Fibroblast of mammary gland (primary cell): ENCODE measurements at places on chromosomes 5 and 9.

- DNase-seq = peak; percentile 54
These were observed 93.3 kb upstream of the MAP1B start for GRCh38 chr5:72013766-72014624.

DNA sequence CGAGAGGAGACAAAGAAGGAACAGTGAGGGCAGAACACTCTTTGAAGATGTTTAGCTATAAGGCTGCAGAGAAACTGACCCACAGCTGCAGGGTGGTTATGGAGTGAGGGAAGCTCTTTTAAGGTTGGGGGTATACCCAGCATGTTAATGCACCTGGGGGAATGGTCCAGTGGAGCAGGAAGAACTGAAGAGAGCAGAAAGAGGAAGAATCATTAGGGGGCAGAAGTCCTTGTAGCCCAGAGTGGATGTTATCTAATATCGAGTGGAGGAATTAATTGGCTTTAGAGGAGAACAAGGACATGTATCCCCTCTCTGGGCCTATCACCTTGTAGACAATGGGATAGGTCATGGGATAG is 7.7 kb downstream of the IL4 start:
- no peak for DNase-seq

- DNase-seq = no peak
These were observed 568.0 kb downstream of the MTRR start for GRCh38 chr5:8436924-8437323.

DNA sequence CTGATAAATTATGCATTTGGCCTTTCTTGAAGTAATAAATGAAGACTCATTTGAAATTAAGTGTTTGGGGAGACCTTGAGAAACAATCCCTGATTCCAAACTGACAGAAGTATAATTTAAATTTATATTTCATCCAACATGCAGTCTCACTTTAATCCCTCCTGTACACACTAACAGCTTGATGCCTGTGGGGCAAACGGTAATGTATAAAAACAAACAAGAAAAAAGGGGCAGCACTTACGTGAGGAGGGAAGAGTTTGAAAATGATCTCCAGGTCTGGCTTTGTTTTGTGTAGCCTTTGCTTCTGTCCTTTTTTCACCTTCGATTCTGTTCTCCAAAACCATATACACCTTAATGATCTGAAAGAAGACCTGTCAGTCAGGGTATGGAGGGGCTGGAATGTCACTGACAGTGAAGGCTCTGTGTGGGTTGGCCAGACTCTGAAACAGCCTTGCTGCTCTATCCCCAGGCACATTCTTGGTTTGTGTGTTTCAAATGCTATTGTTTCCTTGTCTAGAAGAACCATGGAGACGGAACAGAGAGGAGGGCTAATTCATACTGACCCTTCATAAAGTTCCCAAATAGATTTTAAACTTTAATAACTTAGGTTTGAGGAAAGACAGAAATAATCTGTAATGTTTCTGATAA is 338.2 kb upstream of the WWC1 start:
- no peak for DNase-seq

DNA sequence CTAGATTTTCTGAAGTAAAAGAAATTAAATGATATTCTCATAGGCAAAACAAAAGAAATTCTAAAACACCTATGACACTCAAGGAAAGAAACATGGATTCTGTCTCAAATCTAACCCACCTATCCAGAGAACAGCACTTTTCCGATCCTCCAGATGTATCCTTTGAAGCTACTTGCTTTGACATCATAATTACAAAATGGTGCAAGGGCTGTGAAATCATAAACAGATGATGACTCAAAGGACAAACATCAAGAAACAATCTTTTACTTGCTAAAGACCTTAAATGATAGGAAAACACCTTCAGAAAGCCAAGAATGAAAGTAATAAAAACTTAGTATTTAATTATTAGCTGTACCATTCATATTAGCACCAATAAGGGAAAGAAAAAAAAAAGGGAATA is 202.6 kb downstream of the DENND1A start:
- peak; percentile 41 for DNase-seq

DNA sequence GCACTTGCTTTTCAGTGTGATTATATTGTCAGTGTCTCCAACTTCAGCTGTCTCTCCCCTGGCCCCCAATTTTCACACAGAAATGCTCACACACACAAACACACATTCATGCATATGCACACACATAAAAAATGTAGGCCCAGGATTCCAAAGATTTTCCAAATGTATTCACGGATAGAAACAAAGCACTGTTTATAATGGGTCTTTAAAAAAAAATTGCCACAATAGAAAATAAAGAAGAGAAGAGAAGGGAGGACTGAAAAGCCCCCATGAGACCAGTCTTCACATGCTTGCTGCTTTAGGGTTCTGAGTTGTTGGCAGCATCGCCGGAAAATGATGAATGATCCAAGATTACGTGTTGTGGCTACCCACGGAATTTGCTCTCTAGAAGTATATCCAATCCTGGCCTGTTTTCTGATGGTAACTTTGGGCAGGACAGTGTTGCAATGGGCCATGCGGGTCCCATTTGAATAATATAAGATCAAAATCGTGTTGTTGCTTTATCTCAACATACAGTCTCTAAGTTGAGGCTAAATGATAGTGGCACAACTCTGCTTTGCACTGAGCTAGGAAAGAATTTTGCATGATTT is 36.2 kb upstream of the ACO1 start:
- DNase-seq = peak; percentile 23

DNA sequence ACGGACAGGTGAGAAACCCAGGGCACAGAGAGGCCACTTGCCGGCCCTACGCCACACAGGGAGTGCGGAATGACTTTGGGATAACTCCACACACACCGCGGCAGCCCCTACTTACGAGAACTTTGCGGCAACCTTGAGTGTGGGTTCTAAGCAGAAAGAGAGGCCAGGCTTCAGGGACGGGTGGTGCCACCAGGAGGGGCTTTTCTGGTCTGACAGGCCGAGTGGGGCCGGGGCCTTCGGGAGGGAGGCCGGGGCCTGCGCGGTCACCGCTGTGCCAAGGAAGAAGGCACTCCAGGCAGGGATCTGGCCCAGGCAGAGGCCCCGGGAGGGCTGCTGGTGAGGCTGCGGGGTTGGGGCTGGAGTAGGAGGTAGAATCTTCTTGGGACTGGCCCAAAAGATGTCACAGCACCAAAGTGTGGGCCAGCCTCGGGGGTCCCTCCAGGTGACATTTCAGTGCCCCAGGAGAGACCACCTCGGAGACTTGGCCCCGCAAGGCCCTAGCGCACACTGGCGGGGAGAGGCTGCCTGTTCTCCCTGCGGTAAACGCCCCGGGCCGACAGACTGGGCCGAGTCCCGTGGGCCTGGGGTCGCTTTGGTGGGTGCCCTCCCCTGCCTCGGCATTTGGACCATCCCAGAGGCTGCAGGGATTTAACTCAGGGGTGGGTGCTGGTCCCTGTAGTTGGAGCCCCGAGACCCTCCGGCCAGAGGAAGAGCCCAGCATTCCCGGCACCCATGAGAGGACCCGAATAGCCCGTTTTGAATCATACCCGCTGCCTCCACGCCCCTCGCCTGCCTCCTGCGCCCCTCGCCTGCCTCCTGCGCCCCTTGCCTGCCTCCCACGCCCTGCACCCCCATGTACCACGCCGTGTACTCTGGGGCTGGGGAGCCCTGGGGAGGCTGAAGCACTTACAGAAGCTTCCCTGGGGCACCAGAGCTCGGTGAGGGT is 9.0 kb upstream of the RNU6ATAC start:
- DNase-seq = no peak

DNA sequence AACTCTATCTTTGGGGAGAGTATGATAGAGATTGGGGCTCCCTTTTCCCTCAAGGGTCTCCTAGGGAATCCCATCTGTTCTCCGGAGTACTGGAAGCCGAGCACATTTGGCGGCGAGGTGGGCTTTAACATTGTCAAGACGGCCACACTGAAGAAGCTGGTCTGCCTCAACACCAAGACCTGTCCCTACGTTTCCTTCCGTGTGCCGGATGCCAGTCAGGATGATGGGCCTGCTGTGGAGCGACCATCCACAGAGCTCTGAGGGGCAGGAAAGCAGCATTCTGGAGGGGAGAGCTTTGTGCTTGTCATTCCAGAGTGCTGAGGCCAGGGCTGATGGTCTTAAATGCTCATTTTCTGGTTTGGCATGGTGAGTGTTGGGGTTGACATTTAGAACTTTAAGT is 21.5 kb downstream of the PTGS1 start:
- no peak for DNase-seq

- DNase-seq = no peak
These were observed 20.9 kb upstream of the ASPN start for GRCh38 chr9:92503156-92503555.

DNA sequence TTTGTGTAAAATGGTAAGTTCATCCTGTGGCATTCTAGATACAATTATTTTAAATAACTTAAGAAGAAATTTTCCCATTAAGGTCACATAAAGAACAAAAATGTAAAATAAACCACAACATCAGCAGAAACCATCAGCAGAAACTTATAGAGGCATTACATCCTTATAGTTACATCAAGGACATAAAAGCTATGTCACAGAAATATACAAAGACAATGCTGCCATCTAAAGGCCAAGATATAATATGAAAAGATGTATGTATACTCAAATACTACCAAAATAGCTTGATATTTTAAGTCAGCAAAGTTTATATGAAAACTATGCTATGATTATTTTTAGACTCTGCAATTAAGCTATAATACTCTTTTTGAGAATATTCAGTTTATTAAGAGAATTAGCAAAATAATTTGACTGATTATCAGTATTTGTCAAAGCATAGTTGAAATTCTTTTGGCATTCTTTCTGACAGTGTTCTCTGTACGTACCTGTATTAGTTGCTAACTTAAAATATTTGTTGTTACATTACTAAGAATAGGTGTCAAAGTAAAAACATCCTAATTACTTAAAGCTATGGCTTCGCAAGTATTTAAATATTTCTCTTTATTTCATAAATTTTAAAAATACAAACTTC is 36.2 kb downstream of the FBXL17 start:
- DNase-seq = peak; percentile 62

DNA sequence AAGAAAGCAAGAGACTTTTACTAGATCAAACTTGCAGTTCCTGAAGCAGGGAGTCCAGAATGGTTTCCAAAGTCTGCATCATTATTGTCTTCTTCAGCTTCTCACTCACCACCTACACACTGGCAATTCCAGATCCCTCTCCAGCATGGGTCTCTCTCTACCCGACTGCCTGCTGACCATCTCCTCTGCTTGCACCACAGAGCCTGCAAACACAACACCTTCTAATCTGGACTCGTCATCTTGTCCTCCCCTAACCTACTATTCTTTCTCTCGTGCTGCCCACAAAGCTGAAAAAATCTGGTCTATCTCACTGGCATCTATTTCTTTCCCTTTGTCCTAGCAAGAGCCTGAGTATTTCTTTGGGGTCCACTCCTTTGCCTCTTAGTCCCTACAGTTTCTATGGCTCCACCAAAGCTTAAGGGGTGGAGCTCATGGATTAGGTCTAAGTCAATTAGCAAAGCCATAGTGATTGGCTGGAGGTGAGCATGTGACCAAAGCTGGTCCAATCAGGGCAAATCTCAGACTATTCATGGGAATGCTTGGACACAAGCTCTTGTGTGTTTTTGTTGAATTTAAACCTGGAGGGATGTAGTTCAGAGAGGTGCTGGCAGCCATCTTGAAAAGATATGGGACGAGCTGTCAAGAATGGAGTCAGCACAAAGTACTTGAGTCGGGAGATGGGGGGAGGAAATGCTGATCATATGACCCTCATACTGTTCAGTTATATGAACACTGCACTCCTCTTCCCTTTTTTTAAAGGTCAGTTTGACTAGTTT is 63.5 kb downstream of the GALNT12 start:
- no peak for DNase-seq

GRCh38 chr5:40623480-40624420 is 56.0 kb upstream of the PTGER4 start:
- no peak for DNase-seq

DNA sequence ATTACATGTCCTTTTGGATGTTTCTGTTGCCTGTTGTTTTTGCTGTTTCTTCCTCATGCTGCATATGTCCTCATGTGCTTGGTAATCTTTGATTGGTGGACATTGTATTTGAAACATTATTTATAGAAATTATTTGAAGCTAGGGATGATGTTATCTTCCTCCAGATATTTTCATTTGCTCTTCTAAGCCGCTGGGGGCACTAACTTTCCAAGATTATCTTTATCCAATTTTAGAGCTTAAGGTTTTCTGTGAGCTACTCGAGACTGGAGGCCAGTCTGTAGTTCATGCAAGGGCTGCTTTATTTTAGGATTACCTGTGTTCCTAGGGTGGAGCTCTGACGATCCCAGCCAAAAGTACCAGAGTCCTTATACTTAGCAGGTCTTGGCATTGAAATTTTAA is 40.9 kb downstream of the STX17 start:
- DNase-seq = no peak

DNA sequence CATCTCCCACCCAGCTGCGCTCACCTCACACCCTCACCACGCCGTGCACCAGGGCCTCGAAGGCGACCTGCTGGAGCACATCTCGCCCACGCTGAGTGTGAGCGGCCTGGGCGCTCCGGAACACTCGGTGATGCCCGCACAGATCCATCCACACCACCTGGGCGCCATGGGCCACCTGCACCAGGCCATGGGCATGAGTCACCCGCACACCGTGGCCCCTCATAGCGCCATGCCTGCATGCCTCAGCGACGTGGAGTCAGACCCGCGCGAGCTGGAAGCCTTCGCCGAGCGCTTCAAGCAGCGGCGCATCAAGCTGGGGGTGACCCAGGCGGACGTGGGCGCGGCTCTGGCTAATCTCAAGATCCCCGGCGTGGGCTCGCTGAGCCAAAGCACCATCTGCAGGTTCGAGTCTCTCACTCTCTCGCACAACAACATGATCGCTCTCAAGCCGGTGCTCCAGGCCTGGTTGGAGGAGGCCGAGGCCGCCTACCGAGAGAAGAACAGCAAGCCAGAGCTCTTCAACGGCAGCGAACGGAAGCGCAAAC is 1.1 kb downstream of the POU4F3 start:
- DNase-seq = no peak

- DNase-seq = no peak
These were observed 18.7 kb upstream of the MARCHF6 start for GRCh38 chr5:10334831-10335230.

GRCh38 chr5:133934822-133935666 is 33.4 kb downstream of the C5orf15 start:
- no peak for DNase-seq

GRCh38 chr9:112135706-112136105 is 39.4 kb downstream of the SUSD1 start:
- DNase-seq = no peak

DNA sequence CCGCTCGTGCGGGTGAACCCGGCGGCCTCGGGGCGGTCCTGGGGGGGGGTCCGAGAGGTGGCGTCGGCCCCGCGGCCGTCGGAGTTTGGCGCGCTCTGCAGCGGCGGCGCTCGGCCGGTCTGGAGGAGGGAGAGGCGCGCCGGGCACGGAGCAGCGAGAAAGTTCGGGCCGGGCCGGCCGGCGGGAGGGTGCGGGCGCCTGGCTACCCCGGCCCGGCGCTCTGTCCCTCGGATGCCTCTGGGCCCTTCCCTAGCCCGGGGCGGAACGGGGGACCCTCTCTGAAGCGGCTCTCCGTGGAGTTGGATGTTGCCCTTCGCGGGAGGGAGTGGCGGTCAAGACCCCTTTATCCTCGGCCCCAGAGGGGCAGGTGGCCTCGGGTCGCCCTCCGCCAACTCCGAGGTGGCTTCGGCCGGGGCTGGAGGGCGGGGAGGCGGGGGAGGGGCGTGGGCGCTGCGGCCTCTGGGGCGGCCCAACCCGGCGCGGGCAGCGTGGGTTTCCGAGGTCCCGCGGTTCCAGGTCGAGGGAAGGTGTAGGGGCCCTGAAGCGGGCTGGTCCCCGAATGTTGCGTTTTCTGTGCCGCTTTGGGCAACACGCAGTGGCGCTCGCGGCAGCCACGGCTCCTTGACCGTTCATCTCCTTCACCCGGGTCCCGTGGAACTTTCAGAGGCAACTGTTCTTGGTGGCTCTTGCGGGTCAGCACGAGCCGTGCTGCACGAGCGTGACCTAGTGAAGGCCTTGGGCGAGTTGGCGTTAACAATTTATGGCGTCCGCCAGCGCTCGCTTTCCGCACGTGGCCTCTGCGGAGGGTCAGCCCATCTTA is 290.5 kb downstream of the DOCK8 start:
- DNase-seq = no peak
